ENCODE measurements at places on chromosomes 3 and 15. TPM values are rescaled to one million over a fixed set of nuclear protein-coding genes. Genes with fewer than 3 reads are reported as not detected.

DNA sequence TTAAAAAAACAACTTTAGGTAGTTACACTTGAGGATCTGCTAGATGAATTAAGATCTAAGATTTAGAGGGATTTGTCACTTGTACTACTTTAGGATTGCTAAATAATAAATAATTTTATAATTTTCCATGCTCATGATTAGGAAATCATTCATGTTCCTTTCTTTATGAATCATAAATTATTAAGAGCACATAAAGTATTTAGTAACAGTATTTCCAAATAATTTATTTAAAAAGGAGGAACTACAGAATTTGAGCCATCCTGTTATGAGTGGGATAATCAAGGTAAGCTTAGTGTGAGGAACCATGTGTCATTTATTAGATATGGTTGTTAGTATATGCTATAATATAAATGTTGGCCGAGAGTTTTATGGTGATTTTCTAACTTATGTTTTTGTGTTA lies 37.5 kb upstream of the C3orf38 start:
- DNase-seq: no peak

- no peak for DNase-seq
These were observed 26.8 kb downstream of the UBE2E1 start for GRCh38 chr3:23832523-23832922.

Gene CCR1
- polyA plus RNA-seq: not detected

Gene EXD1
- not detected for polyA plus RNA-seq

DNA sequence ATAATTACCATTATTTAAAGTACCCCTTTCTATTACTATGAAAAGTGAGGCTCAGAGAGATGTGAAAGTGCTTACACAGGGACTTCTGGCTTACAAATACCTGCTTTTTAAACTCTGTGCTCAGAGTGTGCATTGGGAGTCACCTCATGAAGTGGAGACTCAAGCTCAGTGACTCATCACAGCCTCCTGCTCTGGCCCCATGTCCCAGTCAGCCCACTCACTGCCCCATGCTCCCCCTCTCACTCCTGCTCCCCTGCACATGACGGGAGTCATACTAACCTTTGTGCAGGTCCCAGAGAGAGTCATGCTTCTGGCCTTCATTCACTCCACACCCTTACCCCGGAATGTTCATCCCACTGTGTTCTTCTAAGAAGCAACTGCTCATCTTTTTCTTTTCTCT lies 20.2 kb downstream of the CCR1 start:
- peak; percentile 85 for DNase-seq

Gene CORO2B
- 2.7 TPM for polyA plus RNA-seq

DNA sequence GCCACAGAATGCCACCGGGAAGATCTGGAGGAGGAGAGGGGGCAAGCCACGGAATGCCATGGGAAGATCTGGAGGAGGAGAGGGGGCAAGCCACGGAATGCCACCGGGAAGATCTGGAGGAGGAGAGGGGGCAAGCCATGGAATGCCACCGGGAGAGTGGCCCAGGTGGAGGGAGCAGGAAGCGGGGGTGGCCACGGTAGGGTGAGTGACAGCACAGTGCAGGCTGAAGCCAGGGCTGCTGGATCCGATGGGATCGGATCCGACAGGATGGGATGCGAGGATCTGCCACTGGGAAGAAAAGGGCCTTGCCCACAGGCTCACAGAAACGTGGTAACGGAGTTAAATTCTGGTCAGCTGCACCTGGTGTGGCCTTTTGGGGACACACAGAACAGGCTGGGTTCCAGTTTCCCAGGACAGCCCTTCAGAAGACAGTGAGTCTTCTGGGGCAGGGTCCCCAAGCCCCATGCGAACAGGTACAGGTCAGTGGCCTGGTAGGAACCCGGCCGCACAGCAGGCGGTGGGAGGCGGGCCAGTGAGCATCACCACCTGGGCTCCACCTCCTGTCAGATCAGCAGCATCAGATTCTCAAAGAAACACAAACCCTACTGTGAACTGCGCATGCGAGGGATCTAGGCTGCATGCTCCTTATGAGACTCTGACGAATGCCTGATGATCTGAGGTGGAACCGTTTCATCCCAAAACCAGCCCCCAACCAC lies 58.8 kb downstream of the XXYLT1 start:
- no peak for DNase-seq

Gene KCNAB1
- 1.3 TPM for polyA plus RNA-seq

Gene SCG5
- polyA plus RNA-seq: 19.5 TPM

Gene GOLGA8H
- polyA plus RNA-seq: not detected

DNA sequence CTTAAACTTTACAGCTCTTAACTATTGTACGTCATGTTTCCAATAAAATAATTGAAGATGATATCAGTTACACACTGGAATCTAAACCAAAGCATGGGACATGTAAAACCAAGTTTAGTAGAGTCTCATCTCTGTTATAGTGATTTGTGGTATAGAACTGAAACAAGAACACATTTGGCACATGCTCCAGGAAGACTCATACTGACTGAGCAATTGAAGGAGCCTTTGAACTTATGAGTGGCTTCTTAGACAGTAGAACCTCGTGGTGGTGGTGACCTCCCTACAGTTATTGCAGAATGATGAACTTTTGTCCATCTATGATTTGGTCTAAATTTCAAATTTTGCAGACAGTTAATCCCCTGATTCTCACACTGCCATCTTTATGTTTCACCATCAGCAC lies 729.7 kb downstream of the ROBO1 start:
- DNase-seq: peak; percentile 62

DNA sequence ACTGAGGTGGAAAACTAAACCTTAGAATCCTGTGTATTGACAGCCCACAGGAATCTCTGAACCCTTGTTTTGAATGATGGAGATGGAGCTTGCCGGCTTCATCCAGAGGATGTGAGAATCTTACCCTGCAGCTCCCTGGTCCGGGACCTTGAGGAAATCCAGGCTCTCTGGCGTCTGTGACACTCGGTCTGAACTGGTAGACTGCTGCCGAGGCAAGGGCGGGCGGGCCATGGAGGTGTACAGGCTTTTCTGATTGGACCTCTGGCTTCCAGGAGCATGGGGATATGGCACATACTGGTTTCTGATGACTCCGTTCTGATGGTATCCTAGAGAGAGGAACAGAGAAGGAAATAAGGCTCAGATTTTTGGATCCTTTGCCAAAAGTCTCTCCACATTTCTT lies 48.5 kb downstream of the CCNB2 start:
- DNase-seq: no peak

GRCh38 chr3:133894353-133895207 lies 1.1 kb downstream of the RAB6B start:
- DNase-seq: peak; percentile 26

- DNase-seq: peak; percentile 30
These were observed 84.6 kb downstream of the MESD start for GRCh38 chr15:80904998-80905397.

DNA sequence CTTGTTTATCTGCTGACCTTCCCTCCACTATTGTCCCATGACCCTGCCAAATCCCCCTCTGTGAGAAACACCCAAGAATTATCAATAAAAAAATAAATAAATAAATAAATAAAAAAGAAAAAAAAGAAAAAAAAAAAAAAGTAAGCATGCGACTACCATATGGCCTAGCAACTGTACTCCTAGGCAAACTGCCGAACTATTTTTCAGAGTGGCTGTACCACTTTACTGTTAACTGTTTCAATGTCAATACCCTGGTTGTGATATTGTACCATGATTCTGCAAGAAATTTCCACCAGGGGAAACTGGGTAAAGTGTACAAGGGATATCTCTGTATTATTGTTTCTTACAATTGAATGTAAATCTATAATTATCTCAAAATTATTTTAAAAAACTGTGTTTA lies 41.3 kb upstream of the MAP4 start:
- peak; percentile 70 for DNase-seq

DNA sequence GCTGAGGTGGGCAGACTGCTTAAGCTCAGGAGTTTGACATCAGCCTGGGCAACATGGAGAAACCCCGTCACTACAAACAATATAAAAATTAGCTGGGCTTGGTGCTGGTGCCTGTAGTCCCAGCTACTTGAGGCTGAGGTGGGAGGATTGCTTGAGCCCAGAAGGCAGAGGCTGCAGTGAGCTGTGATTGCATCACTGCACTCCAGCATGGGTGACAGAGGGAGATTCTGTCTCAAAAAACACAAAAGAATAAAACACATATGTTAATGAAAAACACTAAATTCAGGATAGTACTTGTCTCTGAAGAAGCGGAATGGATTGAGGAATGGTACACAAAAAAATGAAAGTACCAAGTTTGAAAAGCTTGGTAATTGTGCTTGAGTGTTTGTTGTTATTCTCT lies 128.0 kb upstream of the PLXND1 start:
- DNase-seq: no peak

Gene TMEM158
- 4.5 TPM for polyA plus RNA-seq

- peak; percentile 96 for DNase-seq
These were observed 13.9 kb upstream of the PRICKLE2 start for GRCh38 chr3:64238971-64239667.

Gene KCNH8
- polyA plus RNA-seq: not detected

- DNase-seq: no peak
These were observed 10.6 kb downstream of the ARHGEF26 start for GRCh38 chr3:154131830-154132229.

DNA sequence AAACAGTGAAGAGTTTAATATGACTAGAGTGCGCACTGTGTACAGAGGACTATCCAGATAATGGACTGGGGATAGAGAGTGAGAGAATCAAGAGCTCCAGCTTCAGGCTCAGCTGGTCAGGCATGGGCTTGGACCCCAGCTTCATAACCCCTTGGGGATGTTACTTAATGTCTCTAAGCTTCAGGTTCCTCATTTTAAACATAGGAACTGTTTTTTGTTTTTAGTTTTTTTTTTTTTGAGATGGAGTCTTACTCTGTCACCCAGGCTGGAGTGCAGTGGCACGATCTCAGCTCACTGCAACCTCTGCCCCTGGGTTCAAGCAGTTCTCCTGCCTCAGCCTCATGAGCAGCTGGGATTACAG lies 9.9 kb upstream of the BRPF1 start:
- no peak for DNase-seq

Gene PP2D1
- polyA plus RNA-seq: 0.16 TPM

Gene P3H2
- 4.7 TPM for polyA plus RNA-seq

Gene CADM2
- not detected for polyA plus RNA-seq

Gene B3GNT5
- polyA plus RNA-seq: 1.8 TPM

Gene FBXO40
- polyA plus RNA-seq: not detected

Gene MYRIP
- 0.11 TPM for polyA plus RNA-seq

DNA sequence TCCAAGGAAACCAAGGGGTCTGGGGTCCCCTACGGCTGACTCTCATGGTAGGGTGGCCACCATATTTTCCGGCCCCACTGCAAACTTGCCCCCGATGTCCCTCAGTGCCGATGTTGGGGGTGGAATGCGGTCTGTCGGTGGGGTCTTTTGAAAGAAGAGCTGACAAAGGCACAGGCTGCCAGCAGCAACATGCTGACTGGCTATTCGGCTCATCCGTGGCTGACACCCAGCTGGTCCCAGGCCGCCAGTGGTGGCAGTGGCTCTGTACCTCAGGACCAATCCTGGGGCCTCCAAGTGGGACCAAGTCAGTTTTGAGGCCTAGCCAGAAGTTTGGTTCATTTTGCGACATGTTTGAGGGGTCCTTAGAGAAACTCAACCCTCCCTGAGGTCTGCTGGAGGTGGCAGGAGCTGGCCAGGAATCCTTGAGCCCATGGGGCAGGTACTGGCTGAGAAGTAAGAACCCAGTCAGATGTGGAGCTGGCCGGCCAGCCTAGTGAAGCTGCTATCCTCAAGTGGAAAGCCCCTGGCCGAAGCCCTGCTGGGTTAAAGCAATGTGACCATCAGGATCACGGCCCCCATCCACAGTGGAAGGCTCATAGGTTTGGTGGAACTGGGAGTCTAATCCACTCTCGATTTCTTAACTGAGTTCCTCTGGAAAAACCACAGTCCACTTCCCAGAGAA lies 17.8 kb downstream of the BMF start:
- DNase-seq: no peak

DNA sequence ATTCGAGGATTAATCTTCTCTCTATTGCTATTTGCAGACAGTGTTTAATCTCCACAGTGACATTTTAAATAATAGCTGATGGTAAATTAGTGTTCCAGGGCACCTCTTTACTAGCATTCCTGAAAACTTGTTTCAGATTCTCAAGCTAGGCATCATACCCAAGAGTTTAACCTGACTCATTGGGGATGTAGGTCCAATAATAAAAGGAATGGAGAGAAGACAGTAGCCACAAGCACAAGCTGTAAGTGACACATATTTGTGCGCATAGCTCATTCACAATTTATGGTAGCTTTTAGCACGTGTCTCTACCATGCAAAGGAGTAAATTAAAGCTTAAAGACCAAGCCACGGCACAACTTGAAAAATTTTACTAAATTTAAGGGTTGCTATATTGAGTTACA lies 171.3 kb upstream of the FAM3D start:
- DNase-seq: peak; percentile 36

DNA sequence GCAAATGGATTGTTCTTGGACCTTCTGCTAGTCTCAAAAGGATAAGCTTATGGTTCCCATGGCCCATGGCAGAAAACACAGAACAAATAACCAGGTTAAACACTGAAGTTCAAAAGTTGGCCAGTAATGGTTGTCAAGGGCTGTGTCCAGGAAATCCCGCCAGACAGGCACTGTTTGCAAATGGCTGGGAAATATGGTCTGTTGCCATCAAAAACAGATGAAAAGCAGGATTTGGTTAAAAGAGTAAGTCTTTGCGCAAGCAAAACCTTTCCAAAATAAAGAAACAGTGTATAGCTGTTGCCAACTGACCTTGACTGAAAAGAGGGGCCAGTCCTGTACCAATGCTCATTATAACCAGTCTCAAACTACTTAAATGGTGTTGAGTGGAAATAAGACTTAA lies 58.6 kb downstream of the WWTR1 start:
- DNase-seq: no peak

- DNase-seq: no peak
These were observed 22.7 kb downstream of the SLCO3A1 start for GRCh38 chr15:91876187-91876586.

DNA sequence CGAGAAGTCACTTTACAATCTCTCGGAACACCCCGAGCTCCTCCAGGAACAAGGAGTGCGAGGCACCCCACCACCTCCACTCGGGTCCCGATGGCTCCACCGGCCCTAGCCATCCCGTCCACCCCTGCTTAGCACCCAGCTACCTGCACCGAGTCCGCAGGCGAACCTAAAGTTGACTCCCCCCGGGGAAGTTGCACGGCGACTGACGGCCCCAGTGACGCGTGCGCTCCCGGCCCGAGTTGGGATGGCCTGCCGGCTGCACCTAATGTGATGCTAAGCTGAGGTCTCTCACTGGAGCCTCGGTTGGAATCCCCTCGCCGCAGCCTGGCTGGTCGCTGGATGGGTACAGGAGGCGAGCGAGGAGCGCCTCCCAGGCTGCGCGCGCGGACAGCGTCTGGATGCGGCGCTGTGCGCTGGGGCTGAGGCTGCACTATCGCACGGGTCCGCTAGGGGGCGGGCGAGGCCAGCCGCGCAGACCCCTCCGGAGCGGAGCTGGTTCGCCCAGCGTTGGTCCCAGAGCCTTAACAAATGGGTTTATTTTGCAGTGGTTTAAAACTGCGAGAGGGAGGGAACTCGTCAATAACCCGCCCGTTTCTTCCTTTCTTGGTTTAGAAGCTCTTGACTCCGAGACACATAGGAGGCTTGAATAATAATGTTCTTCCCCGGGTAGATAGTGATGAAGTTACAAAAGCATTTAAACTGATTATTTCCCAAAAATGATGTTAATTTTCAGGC lies at the start of gene OXTR:
Gene OXTR (minus strand): TSS at position 526 of the 735 bp plus-strand sequence. CDS start 1,426 bp downstream, outside the sequence.
- DNase-seq: peak; percentile 90

Gene ZMYND10
- polyA plus RNA-seq: 0.90 TPM

Gene GP9
- polyA plus RNA-seq: not detected

Gene GPR149
- not detected for polyA plus RNA-seq

Gene EPHA3
- not detected for polyA plus RNA-seq

Gene GOLGA6D
- polyA plus RNA-seq: not detected

GRCh38 chr15:41869770-41870688 lies 23.8 kb downstream of the SPTBN5 start:
- DNase-seq: no peak
